ENCODE measurements at places on chromosomes 7 and 10. TPM values are rescaled to one million over a fixed set of nuclear protein-coding genes. Genes with fewer than 3 reads are reported as not detected.

CAMK2B gene
- total RNA-seq, result 0.14 TPM

SRRM3 gene
- 12.0 TPM for total RNA-seq

PILRA gene
- 6.3 TPM for total RNA-seq

SYT15B gene
- total RNA-seq, result 3.5 TPM

UCN3 gene
- total RNA-seq, result not detected

TSPAN12 gene
- total RNA-seq, result 0.61 TPM

TFPI2 gene
- total RNA-seq, result 308 TPM

SPDYE2B gene
- total RNA-seq, result not detected

SLC26A5 gene
- total RNA-seq, result not detected

CACNB2 gene
- not detected for total RNA-seq

BTBD16 gene
- total RNA-seq, result 1.7 TPM

TLX1 gene
- not detected for total RNA-seq

DNAH11 gene
- 0.14 TPM for total RNA-seq

PHYH gene
- total RNA-seq, result 30.8 TPM

ST7 gene
- total RNA-seq, result 21.0 TPM

AFAP1L2 gene
- total RNA-seq, result 29.4 TPM

NEUROD6 gene
- total RNA-seq, result not detected

GNG11 gene
- 40.0 TPM for total RNA-seq

ARMC10 gene
- total RNA-seq, result 36.4 TPM

SHTN1 gene
- 26.1 TPM for total RNA-seq
